HT1080 (cell line): ENCODE measurements at places on chromosomes 4 and X.

DNA sequence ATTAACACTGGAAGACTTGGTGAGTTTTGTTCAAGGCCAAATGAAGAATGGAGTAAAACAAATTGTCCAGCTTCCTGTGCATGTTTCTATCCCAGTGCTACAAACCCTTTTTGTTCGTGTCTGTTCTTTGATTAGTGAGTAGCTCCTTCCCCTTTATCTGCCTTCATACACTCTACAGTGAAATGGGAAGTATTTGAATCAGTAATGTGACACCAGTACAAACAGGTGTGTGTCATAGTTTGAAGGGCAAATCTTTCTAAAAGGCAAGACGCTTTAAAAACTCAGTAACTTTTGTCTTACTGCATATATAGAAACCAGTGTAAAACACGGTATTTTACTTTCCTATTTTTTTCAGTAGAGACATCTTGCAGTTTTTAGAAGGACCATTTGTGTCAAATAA is 5.9 kb downstream of the ARHGEF38 start:
- no peak for DNase-seq

GRCh38 chr4:152678841-152679240 is 956 bp downstream of the TMEM154 start:
- peak; percentile 13 for DNase-seq

DNA sequence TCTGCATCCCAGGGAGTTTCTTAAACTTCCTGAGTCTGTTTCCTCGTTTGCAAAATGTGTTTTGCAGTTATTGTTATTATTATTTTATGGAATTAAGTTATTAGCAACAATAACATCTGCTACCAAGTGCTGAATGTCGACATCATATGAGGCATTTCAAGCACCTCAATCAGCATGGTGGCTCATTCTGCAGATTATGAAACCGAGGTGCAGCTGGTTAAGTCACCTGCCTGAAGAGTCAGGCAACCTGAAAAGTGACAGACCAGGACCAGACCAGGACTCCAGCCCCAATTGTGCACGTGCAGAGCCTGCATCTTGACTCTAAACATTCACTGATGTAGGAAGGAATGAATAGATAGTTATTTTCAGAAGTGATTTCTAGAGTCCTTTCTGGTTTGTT is 99.8 kb downstream of the AFAP1 start:
- no peak for DNase-seq

DNA sequence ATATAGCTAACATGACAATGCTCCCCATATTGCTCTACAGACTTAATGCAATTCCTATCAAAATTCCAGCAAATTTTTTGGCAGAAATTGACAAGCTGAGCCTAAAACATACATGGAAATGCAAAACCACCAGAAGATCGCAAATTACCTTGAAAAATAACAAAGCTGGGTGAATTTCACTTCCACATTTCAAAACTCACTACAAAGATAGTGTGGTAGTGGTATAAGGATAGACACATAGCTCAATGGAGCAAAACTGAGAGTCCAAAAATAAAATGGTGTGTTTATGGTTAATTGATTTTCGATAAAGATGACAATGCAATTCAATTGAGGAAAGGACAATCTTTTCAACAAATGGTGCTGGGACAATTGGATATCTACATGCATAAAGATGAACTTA is 65.8 kb downstream of the SLC9A7 start:
- no peak for DNase-seq

GRCh38 chr4:127449449-127449848 is 183.3 kb upstream of the INTU start:
- no peak for DNase-seq

DNA sequence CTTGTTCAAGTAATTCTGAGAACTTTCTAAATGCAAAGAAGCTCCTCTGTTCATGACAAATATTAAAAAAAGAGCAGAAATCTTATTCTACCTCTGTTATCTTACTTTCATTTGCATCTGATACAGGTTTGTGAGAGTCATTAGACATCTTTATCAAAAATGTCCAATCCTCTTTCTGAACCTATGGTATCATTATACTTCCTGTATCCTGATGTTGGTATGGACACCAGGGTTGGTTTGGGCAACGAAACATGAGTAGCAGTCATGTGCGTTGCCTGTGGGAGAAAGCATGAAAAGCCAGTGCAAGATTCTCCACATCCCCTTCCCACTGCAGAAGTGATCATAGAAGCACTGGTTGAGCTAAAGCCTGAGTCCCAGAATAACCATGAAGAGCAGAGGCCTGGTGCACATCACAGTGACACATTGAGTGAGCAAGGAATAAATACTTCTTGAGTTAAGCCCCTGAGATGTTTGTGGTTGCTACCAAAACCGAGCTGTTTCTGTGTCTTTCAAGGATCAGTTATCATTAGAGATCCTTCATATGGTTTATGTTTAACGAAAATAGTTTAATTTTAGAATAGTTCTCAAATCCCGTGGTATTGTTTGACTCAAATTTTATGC is 197.2 kb downstream of the BANK1 start:
- DNase-seq, result no peak

GRCh38 chrX:136967966-136968365 is 65.8 kb downstream of the GPR101 start:
- DNase-seq, result no peak

- DNase-seq, result no peak
These were observed 796 bp upstream of the ZNF141 start for GRCh38 chr4:336893-337142.

DNA sequence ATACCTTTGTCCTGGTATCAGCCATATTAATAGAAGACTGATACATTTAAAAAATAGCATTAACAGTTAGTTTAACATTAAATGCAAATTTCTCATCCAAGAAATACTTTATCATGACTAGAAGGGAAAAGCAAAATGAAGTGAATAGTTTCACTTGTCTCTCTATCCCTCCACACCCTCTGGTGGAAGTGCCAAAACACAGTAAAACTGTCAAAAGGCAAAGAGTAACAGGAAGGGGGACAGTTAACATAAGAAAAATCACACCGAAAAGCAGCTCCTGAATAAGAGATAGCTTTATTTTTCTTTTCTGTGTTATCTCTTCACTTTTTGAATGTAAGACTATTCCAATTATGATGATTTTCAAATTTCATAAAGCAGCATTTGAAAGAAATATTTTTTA is 187.2 kb downstream of the FBXW7 start:
- DNase-seq, result peak; percentile 8

GRCh38 chrX:83845397-83845796 is 15.5 kb upstream of the CYLC1 start:
- peak; percentile 0 for DNase-seq

- no peak for DNase-seq
These were observed 40.3 kb downstream of the AFAP1 start for GRCh38 chr4:7899184-7899869.

DNA sequence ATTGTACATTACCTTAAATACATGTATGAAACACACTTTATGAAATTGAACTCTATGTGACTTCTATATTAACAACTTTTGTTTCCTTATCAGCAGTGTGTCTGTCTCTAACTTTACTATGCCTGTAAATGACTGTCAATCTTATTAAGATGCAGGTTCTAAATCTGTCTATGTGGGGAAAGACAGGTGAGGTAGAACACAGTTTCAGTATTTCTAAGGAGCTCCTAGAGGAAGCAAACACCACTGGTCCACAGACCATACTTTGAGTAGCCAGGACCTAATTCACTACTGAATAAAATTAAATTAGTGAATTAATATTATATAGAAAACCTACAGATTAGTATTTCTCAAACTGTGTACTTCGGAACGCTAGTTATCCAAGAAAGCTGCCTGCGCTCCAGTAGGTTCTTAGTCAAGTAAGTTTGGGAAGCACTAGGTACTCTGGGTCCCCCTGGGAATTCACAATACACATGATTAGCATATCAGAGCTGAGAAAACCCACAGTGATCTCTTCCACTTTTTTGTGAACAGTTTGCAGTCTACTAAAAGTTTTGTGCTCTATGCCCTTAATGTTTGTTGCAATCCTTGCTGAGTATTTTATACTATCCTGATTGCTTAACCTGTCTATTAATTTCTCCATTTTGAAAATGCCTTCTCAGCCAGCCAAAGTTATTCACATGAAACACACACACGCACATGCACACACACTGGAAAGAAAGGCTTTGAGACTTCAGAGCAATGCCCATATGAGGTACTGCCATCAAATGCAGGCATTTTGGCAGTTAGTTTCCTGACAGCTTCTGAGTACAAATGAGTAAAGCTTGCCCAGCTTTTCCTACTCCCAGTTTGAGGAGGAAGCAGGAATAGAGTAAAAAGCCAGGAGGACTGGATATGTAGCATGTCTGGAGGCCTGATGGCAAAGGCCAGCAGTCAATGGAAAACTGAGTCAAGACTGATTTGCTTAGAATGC is 133.6 kb upstream of the CPEB2 start:
- no peak for DNase-seq

- peak; percentile 1 for DNase-seq
These were observed 148.1 kb downstream of the PLS3 start for GRCh38 chrX:115709039-115709438.

- DNase-seq, result peak; percentile 100
These were observed 215.2 kb upstream of the PSAPL1 start for GRCh38 chr4:7649741-7650531.

- DNase-seq, result peak; percentile 48
These were observed 1394.2 kb upstream of the DIAPH2 start for GRCh38 chrX:95290455-95290854.

GRCh38 chrX:12269484-12269883 is 131.2 kb downstream of the FRMPD4 start:
- DNase-seq, result peak; percentile 2

DNA sequence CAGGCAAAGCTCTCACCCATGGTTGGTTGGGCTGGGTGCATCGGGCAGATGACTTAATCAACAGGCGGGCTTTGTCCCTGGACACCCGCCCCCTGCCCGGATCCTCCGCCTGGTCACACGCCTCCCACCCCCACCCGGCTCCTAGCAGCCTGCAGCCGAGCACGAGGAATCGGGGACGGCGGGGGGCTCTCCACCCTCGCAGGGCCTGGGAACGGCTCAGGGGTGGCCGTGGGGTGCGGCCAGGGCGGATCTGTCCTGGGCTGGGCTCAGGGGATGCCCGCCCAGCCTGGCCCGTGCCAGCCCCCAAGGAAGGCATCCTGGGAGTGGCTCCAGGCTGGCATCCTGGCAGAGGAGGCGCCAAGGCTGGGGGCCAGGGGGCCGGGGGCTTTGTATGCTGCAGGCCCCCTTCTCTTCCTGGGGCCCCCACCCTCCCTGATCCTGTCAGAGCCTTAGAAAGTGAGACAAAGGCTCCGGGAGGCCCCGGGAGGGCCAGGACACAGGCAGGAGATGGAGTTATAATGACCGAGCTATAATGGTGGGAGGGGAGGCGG is 32.5 kb upstream of the FGFR3 start:
- no peak for DNase-seq

GRCh38 chr4:101126059-101126458 is 221.3 kb downstream of the PPP3CA start:
- DNase-seq, result peak; percentile 34

DNA sequence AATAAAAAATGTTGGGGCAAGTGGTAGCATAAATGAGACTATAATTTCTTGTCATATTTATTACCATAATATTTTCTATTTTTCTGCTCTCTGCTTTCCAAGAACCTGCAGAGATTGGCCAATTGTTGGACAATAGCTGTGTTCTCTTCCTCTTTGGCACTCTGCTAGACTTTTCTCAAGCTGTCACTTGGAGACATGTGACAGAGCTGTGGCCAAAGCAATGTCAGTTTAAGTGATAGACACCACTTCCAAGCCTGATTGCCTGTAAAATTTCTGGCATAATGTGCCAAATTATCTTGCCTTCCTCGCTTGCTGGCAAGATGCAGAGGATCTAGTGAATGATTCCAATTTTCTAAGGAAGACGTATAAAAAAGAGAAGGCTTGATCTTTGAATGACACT is 162.2 kb upstream of the NDST4 start:
- DNase-seq, result no peak

GRCh38 chrX:67105758-67106116 is 438.1 kb upstream of the AR start:
- DNase-seq, result no peak

GRCh38 chr4:12902735-12903134 is 581.4 kb downstream of the RAB28 start:
- no peak for DNase-seq

- DNase-seq, result peak; percentile 44
These were observed 76.7 kb downstream of the WWC2 start for GRCh38 chr4:183175631-183176232.

- no peak for DNase-seq
These were observed 278.5 kb upstream of the UGT8 start for GRCh38 chr4:114320126-114320525.

DNA sequence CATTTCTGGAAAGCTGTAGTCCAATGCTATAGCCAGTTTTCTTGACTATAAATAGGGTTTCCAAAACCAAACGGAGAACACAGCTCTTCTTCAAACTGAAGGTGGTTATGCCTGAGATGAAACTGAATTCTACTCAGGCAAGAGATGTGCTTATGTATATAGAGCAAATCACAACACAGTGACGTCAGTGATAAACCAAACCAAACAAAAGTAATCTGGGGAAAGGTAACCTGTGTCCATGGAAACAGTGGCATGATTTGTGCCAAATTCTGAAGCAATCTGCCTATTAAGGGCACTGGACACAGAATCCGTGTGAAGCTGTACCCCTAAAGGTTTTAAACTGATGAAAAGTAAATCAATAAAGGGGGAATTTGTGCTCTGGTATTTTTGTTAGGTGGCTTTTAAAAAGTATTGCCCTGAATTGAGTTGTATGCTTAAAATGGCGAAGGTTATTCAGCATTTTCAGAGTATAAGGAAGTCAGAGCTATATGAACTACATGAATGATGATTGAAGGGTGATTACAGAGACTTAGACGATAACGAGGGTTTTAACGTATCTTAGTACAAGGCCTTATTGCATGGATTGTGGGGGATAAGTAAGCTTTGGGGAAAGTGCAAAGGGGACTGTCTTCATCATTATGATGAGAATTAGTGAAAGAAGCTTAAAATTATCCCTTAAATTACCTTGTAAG is 38.6 kb downstream of the NPY5R start:
- DNase-seq, result no peak

- DNase-seq, result no peak
These were observed 42.5 kb downstream of the LAMP2 start for GRCh38 chrX:120426599-120426998.

DNA sequence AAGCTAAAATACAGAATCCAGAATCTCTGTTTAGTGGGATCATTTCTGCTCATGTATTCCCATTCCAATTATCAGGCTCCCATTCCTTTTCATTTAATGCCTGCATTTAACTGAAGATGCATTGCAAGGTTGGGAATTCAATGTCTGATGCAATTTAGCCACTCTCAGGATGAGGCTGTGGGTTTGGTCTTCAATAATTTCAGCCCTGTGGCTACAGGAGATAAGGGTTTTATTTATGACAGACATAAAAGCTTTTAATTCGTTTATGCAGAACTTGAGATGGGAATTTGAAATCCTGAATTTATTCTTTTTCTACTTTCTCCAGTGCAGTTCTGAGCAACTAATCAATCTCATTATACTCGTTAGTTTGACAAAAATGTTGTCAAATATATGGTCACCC is 1225.9 kb downstream of the PCDH18 start:
- no peak for DNase-seq

GRCh38 chr4:171017593-171017992 is 795.6 kb upstream of the GALNTL6 start:
- DNase-seq, result peak; percentile 39
